Fibroblast of lung (primary cell): ENCODE measurements at places on chromosomes 6 and 20. TPM values are rescaled to one million over a fixed set of nuclear protein-coding genes. Genes with fewer than 3 reads are reported as not detected.

The VWA7 gene
- under 0.01 and 0.66 TPM in 2 replicates for total RNA-seq

The TRIM40 gene
- total RNA-seq = not detected in 2 replicates

The OR2J3 gene
- not detected in 2 replicates for total RNA-seq

The FAM209B gene
- total RNA-seq = not detected in 2 replicates

The ANGPT4 gene
- under 0.01 TPM in 2 replicates for total RNA-seq

The DEFB132 gene
- total RNA-seq = not detected in 2 replicates

The TAGAP gene
- under 0.01 TPM in 1 of 2 replicates, not detected in the other for total RNA-seq

- no peak for DNase-seq
These were observed 8.4 kb downstream of the SLC22A1 start for GRCh38 chr6:160129881-160130615.

DNA sequence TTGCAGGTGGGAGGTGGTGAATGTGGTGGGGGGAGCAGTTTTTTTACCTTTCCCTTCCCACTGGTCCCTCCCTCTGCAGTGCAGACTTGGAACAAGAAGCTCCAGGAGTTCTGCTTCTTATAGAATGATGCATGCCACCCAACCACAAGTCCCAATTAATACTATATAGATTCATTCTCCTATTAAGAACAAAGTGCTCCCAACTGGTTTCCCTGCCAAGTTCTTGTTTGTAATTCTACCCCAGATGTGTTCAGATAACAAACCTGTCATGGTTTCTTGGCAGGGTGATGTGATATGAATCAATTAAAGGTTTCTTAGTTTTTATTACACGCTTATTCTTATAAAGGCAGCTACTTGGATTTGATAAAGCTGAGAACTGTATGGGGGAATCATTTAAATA, 23.9 kb downstream of the HDDC2 start:
- no peak for DNase-seq

GRCh38 chr6:21265730-21266044, 327.9 kb upstream of the SOX4 start:
- peak; percentile 6 for DNase-seq

- DNase-seq = peak; percentile 88
These were observed 231.4 kb downstream of the GJA1 start for GRCh38 chr6:121666814-121667213.

GRCh38 chr6:34581561-34581920, 25.4 kb upstream of the SPDEF start:
- no peak for DNase-seq

DNA sequence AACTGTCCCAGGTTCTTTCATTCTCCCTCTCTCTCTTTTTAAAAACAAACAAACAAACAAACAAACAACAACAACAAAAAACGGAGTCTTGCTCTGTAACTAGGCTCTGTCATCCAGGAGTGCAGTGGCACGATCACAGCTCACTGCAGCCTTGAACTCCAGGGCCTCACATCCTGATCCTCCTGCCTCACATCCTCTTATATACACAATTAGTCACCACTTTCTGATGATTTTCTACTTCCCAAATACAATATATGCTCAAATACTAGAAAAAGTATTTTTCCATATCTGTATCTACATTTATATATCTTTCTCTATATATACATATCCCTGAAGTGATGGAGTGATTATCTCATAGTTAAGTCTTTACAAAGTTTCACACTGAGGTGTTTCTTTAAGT, 170.7 kb downstream of the EPHA7 start:
- no peak for DNase-seq

GRCh38 chr6:136927292-136927691, 5.2 kb downstream of the SLC35D3 start:
- no peak for DNase-seq

DNA sequence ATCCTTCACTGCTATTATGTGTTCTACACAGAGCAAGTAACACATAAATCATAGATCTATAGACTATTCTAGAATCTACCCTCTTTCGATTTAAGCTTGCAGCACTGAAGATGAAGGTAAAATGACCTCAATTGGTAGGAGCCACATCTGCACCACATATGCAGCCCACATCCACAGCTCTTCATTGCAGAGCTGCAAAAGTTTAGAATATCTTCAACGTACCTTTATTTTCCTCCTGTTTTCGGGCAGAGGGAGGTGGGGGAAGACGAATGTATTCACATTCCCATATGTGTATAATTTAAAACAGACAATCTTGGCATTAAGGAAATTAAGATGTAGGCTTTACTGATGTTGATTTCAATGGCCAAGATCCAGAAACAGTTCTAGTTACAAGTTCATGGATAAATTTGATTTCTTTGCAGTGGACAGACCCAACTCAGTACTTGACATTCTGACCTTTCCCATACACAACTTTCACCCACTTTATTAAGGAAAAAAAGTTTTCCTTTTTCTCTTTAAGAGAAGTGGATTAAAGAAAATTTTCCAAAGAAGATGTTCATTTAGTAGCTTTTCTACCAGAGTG, 14.0 kb downstream of the EPB41L2 start:
- no peak for DNase-seq

DNA sequence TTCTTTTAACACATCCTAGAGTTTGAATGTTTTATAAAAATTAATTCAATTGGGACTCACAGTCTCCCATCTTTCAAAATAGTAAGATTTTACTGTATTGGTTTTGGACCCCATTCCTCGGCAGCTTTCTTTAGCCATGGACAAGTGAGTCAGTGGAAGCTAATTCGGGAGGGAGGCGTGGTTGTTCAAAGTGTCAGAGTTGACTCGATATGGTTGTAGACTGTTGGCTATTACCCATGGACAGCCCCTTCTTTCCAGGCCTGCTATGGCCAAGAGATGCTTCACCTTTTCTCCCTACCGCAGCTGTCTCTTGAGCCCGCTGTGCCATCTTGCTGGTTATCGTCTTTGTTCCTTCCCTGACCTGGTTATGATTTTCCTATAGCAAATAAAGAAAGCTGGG, 243.0 kb downstream of the CD83 start:
- DNase-seq = no peak

DNA sequence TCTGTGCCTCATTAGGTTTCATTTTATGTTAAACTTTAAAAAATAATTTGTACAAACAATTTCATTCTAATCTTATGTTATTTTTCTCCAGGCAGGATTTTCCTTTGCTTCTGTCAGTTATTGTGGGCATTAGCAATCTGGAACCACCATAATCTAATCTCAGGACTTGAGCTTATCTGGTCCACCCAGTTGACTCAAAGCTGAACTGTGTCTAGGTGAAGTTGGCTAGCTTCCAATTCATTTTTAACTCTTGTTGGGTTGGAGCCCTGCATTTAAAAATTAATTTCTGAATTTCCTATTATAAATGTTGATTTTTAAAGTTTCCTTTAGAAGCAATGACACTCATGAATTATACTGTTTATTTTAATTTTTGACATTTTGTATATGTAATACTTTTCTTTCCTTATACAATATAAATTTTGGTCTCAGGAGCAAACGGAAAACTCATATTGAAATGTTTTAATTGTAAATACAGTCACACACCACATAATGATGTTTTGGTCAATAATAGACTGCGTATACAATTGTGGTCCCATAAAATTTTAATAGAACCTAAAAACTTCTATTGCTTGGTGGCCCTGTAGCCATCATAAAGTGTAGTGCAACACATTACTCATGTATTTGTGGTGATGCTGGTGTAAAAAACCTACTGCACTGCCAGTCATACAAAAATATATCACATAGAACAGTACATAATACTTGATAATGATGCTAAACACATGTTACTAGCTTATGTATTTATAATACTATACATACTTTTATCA, 121.3 kb downstream of the CLVS2 start:
- no peak for DNase-seq

GRCh38 chr6:95685822-95686221, 108.5 kb downstream of the MANEA start:
- no peak for DNase-seq

- DNase-seq = peak; percentile 76
These were observed 124.7 kb downstream of the TMEM242 start for GRCh38 chr6:157198425-157199279.

GRCh38 chr6:16712931-16713484, 48.3 kb downstream of the ATXN1 start:
- DNase-seq = peak; percentile 91

DNA sequence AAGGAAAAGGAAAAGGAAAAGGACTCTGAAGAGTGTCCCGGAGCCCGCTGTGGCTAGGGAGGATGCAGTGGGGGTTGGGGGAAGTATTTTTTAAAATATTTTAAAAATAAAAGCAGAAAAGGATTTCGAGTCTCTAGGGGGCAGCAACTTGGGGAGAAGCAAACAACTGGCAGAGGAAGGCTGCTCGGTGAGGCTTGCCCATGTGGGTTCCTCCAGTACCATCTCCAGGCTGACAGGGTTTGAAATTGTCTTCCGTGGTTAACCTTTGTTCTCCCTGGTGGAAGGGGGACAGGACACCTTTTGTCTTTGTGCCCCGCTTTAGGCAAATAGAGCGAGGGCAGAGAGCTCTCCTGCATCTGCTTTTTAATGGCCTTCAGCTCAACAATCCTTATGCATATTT, 60.4 kb upstream of the SNX9 start:
- DNase-seq = no peak

DNA sequence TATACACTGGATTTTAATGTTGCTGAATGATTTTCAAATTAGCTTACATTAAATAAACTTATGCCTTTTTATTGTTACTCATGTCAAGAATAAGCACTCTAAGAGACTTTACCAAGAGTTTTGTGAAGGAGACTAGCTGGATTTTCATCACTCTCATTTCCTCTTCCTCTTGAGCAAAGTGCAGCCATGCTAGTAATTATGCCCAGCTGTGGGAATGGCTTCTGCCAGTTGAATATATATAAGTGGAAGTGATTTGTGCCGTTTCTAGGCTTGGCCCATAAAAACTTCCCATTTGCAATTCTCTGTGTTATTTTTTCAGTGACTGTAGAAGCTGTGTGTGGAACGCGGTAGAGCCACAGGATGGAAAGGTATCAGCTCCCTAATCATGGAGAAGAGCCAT, 255.8 kb downstream of the HDGFL1 start:
- no peak for DNase-seq

DNA sequence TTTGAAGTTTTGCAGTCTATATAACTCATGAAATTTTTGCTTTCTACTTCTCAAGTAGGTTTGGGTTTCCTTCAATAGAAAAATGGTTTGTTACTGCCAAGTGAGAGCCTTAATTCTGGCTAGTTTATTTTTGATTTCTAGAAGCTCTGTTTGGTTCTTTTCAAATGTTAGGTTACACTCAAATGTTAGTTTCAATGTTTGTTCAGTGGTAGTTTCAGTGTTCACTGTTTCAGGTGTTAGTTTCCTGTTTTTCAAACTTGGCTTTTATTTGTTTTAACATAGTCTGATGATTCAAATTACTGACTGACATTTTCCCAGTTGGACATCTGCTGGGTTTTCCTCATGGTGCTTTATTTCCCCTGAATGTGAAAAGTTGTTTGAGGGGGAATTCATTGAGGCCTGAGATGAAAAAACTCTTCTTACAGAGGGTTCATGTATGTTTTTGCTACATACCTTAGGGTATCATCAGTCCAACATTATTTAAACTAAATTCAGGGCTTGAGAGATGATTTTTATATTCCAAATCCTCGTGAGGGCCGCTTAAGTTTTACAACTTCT, 189.0 kb downstream of the JARID2 start:
- DNase-seq = no peak

- DNase-seq = no peak
These were observed 40.6 kb upstream of the PHACTR1 start for GRCh38 chr6:12675931-12676330.

GRCh38 chr20:23120936-23121750, 35.0 kb upstream of the CD93 start:
- DNase-seq = no peak

GRCh38 chr6:165939601-165940290, 227.9 kb downstream of the TBXT start:
- no peak for DNase-seq

DNA sequence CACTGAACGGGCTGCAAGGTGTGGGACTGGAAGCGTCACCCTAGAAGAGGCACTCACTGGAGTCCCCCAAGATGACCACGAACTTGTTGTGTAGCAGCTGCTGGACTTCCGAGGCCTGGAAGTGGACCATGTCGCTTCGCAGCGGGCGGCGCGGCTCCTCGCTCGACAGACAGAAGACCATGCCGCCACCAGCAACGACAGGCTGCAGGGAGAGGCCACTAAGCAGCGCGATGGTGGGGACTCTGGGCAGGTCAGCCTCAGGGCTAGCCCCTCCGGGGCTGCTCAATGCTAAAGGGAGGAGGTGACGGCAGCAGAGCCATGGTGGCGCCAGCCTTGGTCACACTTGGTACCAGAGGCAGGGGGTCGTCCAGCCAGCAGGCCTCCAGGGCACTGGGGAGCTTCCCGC, 720 bp downstream of the PCED1A start:
- no peak for DNase-seq

DNA sequence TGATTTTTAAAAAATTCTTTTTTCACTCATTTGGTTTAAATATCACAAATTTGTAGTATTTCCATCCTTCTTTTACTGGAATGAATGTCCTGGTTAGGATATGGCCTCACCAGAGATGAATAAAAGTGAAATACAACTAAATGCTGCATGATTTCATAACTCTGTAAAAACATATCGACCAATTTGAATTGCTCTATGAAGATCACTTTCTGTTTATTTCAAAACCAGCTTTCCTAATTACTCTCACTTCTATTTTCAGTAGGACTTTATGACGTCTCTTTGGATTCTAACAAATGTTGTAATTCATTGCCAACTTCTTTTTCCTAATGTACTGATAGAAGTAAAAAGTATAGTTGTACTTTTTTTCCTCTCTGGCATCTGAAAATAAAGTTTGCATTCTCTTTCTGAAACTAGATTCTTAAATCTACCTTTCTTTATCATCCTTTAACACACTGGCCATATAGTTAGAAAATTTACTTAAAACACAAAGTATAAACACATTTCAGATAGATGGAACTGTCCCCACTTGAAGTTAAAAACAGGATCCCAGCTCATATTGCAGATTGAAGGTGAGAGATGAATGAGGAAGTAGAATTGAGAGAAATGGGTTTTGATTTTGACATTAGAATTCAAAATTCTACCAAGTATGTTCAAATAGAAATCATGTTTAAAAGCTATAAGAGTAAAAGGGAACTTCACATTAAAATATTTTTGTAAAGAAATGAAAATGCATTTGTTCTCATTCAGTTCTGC, 40.3 kb upstream of the IL20RA start:
- DNase-seq = no peak

DNA sequence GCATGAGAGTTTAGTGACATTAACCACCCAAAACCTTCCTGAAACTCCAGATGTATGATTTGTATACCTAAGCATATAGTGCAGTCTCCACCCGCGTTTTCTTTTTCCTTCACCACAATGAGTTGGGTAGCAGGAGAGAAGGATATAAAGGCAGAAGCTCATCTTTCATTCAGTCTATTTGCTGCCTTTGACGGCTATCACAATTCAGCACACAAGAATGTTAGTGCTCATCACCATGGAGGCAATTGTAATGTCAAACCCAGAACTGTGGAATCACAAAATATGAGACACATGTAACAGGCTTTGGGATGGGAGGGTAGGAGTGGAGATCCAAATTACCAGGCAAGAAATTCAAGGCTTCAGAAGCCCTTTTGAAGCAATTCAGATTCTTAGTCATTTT, 17.6 kb downstream of the ZHX3 start:
- no peak for DNase-seq
